Right cardiac atrium (tissue), 5 donors: ENCODE measurements at places on chromosomes 1 and 21.

DNA sequence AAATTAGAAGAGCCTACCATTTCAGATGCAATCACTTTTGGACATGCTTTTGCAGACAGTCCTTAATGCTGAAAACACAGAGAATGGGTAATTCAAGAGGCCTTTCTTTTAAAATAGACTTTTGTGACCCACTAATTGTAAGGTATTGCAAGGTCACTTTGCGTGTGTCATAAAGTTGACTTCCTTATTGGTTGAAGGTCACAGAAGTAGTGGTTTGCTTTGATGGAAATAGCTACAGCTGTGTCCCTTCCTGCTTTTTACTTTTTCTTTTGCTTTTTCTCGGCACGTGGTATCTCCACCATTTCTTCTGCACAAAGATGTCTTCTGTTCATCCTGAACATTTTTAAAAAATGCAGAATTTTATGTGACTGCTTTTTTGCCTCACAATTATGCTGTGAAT is 146.8 kb downstream of the DYRK1A start:
- DNase-seq: no peak

- DNase-seq: no peak
These were observed 478.8 kb downstream of the CAMTA1 start for GRCh38 chr1:7264101-7264500.

- no peak for DNase-seq
These were observed 172.4 kb downstream of the VPS13D start for GRCh38 chr1:12402159-12402673.

GRCh38 chr1:53987880-53988279 is 30.1 kb downstream of the LDLRAD1 start:
- DNase-seq: no peak

GRCh38 chr1:173714441-173714758 is 381 bp upstream of the KLHL20 start:
- no peak for DNase-seq

DNA sequence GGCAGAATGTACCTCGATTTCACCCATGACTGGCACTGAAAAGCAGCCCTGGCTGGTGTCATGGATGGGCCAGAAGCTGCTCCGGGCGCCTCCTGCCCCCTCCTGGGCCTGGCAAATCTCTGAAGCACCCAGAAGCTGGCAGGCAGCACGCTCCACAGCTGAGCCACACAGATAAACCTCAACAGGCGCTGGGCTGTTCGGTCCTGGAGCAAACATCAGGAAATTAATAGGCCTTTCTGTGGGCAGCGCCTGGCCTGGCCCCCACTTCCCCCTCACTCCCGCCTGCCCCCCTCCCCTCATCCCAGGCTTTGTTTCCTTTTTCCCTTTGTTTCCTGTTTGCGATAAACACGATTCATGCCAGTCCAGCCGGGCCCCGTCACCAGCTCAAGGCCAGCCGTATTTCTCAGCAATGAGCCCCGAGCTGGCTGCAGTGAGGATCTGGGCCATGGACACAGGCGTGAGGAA is 20.1 kb upstream of the DISP3 start:
- no peak for DNase-seq

DNA sequence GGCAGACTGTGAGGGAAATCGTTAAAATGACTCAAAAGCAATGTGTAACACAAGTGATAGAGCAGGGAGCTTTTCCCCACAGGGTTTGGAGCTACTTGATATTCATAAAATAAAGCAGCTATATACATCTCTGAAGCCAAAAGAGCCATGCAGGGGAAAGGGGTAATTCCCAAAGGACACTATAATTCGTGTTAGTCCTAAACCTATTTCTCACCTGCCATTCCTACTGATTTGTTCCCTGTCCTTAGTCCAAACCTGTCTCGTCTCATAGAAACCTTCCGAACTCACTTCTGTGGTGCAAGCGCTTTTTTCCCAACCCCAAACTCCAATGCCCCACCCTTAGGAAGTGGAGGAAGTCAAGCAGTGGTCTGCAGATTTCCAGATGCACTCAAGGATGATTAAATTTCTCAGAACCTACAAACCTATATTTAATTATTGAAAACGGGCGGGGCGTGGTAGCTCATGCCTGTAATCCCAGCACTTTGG is 946 bp upstream of the HNRNPR start:
- DNase-seq: no peak
